CD4-positive, alpha-beta T cell treated with Interleukin-1 beta for 1 hour (primary cell): ENCODE measurements at places on chromosomes 3 and 15.

DNA sequence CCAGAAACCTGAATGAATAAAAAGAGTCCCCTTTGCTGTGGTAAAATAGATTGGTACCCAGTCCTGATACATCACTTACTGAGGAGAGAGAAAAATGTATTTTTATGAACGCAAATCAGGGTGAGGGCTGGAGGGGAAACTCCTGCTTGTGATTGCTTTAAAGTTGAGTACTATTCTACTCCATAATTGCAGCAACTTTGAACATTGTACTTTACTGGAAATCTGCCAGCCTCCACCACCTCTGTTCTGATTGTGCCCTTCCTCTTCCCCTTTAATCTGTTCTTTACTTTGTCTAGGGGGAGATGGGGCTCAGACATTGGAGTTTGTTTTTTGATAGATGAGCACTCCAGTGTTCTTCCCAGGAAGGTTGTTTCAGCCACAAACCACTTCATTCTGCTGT lies 81.9 kb downstream of the C3orf38 start:
- DNase-seq: no peak

GRCh38 chr15:47812470-47812999 lies 95.2 kb downstream of the SEMA6D start:
- no peak for DNase-seq

DNA sequence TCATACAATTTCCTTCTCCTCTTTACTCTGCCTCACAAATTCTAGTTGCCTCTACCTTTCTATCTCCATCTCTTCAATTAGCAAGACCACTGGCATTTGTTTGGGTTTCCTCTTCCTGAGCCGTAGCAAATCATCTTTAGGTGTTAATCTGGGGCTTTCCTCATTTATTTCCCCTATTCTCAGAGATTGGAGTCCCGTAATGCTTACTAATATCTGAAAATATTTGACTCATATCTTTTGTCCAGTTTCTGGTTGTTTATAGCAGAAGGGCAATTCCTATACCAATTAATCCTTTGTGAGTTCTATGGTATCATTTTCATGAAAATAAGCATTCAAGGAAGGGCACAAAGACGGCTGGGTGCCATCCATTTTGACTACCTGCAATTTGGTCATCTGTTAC lies 103.7 kb downstream of the NR2E3 start:
- no peak for DNase-seq

DNA sequence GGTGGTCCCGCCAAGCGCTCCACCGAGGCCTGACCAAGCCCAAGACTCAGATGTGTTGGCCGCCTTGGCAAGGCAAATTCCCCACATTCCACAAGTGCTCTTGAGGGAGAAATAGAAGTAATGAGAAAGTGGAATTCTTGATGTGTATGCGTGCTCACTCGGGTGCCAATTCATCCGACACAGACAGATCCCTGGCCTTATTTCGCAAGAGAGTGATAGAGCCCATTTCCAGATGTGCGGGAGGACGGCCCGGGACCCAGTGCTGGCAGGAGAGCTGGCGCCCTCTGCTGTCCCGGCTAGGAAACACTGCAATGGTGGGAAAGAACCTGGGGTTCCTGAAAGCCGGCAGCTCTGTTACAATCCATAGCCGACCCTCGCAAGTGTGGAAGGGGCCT lies 76.0 kb downstream of the HMG20A start:
- peak; percentile 73 for DNase-seq

DNA sequence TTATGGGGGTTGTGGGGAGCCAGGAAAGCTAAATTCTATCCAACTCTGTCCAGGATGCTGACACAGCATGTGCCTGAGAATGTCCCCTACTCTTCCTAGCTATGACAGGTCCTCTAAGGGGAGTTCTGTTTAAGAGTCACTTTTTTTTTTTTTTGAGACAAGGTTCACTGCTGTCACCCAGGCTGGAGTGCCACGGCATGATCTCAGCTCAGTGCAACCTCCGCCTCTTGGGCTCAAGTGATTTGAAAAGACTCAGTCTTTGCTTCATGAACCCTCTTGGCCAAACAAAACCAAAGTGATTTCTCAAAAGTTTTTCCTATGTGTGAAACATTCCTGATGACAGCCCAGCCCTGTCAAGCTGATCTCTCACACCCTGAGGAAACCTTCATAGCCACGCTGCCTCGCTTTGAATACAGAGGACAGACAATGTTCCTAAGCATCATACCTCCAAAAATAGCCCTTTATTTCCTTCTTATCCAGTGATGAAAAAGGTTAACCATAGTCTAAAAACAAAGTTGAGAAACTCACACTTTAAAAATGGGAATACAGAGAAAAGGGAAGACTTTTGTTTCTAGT lies 105.5 kb upstream of the PROK2 start:
- no peak for DNase-seq
